CD4-positive, alpha-beta T cell treated with Interleukin-21 for 1 hour (primary cell): ENCODE measurements at places on chromosomes 2 and 18.
A peak's percentile ranks its signal among the peaks of the same experiment; 100 is the strongest.

- DNase-seq = no peak
Observed at GRCh38 chr2:33383855-33384598, 92.4 kb upstream of the RASGRP3 start.

DNA sequence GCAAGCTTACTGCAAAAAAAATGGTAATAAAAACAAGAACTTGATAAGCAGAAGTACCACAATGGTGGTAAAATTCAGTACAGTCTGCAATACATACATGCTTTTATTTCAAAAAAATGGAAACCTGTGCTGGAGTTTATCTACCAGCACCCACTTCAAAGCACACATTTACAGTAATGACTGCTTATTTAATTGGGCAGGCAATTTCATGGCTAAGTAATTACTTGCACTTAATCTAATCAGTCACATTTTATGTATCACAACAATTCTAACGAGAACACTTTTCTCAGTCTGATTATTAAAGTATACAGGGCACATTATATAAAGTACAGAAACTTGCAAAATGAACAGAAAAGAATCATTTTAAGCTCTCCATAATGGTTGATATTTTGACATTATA, 5.2 kb downstream of the APCDD1 start:
- no peak for DNase-seq

GRCh38 chr2:233974530-233975071, 57.4 kb downstream of the TRPM8 start:
- no peak for DNase-seq

DNA sequence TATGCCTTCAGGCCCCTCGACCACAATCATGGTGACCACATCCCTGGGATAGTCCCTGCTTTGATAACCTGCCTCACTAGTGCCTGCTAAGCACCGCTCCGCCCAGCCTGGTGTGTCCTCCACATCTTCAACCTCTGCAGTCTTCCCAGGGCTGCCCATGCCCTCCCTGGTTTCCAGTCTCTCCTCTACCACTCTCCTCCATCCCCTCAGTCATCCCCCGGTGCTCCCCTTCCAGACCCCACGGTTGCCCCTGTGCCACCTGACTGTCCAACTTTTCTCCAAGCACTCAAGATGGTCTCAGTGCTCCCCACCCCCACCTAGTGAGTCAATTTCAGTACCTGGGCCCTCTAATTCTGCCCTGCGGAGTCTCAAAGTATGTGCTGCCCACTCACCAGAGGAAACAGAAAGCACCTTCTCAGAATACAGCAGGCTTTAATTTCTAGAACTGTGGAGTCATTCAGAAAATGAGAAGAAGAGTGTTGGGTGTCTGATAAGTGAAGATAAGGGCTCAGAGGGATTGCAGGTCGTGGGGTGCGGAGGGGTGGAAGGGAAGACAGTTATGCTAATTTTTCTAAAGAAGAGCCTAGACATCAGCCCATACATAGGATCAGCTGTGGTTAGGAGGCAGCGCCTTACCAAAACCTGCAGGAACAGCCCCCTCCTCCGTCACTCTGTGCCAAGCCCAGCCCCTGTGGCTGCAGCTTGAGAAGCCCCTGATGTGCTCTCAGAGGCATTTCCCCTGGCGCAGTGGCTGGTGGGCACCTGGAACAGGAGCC, 53.6 kb upstream of the CAB39 start:
- DNase-seq = peak; percentile 40

GRCh38 chr18:77702686-77703085, 453.0 kb downstream of the GALR1 start:
- DNase-seq = peak; percentile 8

DNA sequence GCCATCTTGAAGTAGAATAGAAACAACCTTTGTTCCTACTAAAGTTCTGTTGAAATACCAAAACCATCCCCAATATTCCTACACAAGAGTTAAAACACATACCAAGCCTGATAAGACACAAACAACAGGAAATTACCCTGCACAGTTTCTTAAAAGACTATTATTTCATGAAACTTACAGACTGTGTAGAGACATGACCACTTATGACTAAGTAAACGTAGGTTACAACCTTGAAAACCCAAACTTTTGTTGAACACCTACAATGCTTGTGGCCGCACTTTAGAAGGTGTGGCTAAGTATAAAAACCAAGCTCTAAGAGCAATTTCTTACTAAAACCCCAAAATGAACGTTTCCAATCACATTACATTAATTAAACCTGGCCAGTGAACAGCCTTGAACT, 2.0 kb downstream of the SMAD2 start:
- peak; percentile 21 for DNase-seq

DNA sequence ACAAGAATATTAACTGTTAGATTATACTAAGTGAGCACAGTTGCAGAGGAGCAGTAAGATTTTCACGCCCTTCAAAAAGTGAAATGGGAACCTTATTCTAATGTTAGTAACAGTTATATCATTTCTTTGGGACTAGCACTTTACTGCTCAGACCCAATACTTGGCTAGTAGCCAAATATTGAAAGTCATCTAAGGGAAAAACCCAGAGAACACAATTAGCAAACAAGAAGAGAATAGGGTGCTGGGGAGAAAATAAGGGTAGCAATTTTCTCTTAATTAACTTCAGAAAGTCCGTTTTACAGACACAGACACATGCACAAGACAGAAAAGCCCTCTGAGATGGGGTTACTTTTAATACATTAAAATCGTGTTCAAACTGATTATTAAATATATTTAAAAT, 71.8 kb downstream of the ID2 start:
- no peak for DNase-seq

DNA sequence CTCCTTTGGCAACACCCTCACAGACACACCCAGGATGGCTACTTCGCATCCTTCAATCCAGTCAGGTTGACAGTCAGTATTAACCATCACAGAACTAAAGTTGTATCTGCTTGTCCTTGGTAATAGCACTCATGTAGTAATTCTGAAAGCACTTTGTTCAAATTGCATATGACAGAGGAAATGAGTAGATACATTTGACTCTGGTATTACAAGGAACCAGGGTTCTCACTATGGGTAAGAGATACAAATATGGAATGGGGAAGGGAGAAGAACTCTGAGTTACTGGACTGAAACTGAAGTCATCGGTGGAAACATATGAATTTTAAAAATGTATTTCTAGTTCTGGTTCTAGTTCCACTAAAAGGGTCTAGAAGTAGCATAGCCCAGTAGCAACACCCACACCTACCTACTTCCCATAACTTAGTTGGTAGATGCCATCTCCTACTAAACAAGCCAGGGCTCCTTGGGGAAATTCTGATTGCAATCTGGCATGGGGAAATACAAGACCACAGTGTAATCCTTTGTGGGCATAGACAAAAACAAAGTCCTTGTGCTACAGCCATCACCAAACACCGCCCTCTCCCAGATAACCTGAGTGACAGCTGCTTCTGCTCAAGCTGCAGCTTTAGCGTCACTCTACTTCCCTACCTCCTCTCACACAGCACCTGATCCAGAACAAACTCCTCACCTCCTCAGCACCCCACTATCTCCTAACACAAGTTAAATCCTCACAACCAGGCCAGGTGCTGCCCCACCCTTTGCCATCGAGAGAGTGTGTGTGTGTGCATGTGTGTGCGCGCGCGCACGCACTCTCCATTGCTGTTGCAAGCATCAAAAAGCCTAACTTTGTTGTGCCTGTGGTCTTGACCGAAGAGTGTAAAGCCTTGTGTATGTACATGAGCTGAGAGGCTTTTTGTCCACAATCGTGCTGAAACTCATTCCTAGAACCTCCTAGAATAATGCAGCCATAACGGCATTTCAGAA, 31.4 kb upstream of the CD226 start:
- no peak for DNase-seq

DNA sequence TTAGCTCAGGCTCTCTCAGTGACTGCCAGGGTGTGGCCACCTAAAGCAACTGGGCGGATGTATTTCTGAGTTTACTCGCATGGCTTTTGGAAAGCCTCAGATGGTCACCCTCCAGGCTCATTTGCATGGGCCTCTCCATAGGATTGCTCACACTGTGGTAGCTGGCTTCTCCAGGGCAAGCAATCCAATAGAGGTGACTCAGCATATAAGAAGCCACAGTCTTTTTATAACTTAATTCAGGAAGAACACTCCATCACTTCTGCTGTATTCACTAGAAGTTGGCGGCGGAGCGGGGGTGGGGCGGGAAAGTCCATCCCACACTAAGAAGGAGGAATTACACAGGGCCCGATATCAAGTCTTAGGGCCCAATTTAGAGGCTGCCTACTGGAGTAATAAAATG, 3.6 kb upstream of the DOK6 start:
- no peak for DNase-seq

DNA sequence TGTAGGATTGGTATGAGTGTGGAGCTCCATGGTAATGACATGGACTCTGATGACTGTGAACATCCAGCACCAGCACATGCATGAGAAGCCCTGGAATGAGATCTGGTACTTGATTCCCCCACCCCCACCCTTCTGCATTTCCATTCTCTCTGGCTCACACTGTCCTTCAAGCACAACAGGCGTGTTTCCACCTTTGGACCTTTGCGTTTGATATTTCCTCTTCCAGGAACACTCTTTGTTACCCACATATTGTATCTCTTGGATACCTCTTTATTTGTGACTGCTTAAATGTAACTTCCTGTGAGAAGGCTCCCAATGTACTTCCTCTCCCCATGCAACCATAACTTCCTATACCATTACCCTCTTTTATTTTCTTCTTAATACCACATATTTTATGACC, 263.8 kb downstream of the HNMT start:
- no peak for DNase-seq

DNA sequence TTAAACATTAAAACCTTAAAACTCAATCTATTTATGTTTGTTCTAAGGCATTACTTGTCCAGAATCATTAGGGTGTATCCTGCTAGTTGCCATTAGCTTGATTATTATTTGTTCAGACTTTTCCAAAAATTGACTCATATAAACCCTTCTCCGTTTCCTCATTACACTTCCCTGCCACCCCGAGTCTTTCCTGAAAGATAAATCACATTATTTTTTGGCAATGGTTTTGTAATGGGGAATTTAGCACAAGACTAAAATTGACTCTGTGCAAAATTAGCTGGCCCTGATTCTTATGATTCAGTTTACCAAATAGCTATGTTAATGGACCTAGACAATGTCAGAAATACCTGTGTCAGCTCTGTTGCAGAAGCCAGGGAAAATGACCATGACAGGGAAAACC, 112.2 kb upstream of the NT5C1B start:
- no peak for DNase-seq

- no peak for DNase-seq
Observed at GRCh38 chr2:173355132-173355865, 627 bp downstream of the CDCA7 start.

- no peak for DNase-seq
Observed at GRCh38 chr18:73639788-73640187, 507.8 kb downstream of the FBXO15 start.

DNA sequence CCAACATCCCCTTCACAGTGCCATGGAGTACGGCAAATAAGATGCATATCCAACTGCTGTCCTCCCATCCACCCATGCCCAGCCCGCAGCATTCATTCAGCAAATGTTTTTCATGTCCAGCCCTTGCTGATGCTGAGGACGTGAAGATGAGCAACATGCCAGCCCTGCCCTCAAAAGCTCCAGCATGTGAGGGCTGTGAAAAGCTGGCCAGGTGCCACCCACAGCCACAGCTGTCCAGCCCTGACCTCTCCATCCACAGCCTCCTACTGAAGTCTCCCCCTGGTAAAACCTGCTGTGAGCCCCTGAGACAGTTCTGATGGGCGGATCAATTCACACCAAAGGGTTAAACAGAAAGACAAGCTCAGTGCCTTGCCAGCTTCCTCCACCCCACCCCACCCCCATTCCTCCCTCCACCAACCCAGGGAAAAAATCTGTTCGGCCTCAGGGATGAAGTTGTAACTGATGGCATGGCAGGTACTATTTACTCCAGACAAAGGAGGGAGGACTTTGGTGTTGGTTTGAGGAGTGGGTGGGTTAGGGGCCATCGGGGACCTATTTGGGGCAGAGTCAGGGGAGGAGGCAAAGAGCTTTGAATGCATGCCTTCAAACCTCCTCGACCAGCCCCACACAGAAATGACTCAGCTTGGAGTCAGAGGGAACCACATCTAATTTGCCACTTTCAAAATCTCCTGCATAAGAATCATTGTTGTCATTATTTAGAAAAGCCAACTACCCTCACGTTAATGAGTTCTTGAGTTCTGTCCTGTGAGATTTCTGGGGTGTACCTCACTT, 4.3 kb downstream of the ZBTB7C start:
- DNase-seq = no peak
